CD4-positive, CD25-positive, alpha-beta regulatory T cell (primary cell): ENCODE measurements at places on chromosomes 4 and X. TPM values are rescaled to one million over a fixed set of nuclear protein-coding genes. Genes with fewer than 3 reads are reported as not detected.
A peak's percentile ranks its signal among the peaks of the same experiment; 100 is the strongest.

SMIM43 gene
- 0.56 TPM for polyA plus RNA-seq

FGG gene
- polyA plus RNA-seq: not detected

PDZD4 gene
- polyA plus RNA-seq: not detected

ZNF280C gene
- polyA plus RNA-seq: 5.1 TPM

- DNase-seq: no peak
These were observed 47.7 kb downstream of the PHKA1 start for GRCh38 chrX:72666451-72666850.

- no peak for DNase-seq
These were observed 34.7 kb downstream of the FRMPD3 start for GRCh38 chrX:107484002-107484726.

GRCh38 chr4:47786958-47787370 lies 50.9 kb downstream of the CORIN start:
- DNase-seq: no peak

DNA sequence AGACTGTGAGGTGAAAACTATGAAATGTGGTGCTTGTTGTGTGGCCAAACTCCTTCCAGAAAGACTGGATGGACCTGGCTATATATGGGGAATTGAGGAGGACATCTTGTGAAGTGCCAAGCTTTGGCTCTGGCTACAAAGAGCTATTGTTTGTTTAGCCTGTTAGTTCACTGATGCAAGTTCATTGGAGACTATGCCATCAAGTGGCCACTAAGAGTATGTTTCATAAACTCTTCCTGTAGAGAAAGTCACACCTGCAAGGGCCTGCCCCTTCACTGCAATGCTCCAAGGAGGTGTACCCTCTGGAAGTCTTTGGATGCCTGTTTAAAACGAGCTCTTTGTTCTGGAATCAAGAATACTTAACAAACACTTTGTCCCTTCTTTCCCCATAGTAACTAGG lies 382.0 kb downstream of the GABRG1 start:
- no peak for DNase-seq

DNA sequence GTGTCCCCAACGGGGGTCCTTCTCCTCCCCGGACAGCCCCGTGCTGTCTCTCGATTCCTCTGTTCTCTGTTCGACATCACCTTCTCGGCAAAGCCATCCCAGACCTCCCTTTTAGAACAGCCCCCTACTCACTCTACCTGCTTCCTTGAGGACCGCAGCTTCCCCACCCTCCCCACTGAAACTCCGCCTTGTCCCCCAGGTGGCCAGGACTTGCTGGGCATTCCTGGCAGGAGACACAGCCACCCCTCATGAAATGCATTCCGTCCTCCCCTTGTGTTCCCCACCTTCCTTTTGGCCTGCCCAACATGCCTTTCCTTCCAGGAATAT lies 34.8 kb upstream of the GPR78 start:
- DNase-seq: no peak

DNA sequence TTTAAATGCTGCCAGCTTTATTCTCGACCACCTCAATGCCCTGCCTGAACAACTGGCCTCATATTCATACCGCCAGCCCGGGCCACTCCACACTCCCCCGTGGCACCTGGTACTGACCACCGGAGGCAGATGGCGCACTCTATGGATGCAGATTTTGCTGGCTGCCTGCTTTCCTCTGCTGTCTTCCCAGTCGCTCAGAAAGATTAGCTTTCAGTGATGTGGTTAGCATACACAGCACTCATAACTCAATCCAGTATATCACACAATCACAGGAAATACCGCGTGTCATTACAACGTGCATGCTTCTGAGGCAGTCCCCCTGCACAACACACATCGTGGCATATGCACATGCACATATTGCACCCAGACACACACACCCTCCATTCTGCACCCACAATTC lies 147.2 kb upstream of the BCOR start:
- no peak for DNase-seq

KIAA1210 gene
- not detected for polyA plus RNA-seq

GRCh38 chr4:87498446-87498900 lies 30.7 kb downstream of the SPARCL1 start:
- DNase-seq: peak; percentile 18

DNA sequence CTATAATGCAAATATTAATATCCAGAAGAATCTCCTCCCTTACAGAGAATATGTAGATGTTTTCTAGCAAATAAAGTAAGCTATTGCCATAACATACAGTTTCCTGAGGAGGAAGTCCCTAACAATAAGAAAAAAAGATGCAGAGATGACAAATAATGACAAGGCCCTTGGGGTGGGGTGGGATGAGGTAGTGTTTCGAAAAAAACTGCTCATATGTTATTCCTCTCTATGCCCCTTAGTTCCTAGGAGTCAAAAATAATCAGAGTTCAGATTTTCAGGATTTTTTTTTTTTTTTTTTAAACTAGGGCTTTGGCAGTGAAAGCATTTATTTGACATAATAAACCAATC lies 99.0 kb downstream of the ZAR1 start:
- DNase-seq: no peak

GRCh38 chr4:54723820-54724219 lies 66.1 kb downstream of the KIT start:
- no peak for DNase-seq

DNA sequence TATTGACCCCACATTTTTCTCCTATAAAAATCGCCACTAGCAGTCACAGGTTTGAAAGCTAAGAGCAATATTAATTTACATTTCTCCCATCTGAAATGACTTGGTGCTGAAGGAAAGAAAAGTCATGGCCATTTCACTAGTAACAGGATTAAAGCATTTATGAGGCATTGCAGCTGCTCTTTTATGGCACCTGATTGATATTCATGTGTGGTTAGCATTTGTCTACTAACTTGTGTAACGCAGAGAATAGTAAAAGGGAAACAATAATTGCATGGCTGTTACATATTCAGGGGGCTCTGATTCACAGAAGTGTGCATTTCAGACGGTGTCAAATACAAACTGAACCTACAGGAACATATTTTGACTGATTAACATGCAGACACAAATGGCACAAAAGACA lies 5.2 kb downstream of the PCDH19 start:
- DNase-seq: no peak

- no peak for DNase-seq
These were observed 333.8 kb upstream of the PCDH7 start for GRCh38 chr4:30386266-30386895.

PRICKLE3 gene
- polyA plus RNA-seq: 3.5 TPM

GRCh38 chr4:141580523-141580922 lies 55.9 kb upstream of the IL15 start:
- DNase-seq: no peak

NONO gene
- 176 TPM for polyA plus RNA-seq

- DNase-seq: no peak
These were observed 98.9 kb downstream of the LARP1B start for GRCh38 chr4:128159967-128160366.

SRPK3 gene
- not detected for polyA plus RNA-seq

GAGE12E gene
- not detected for polyA plus RNA-seq

EDNRA gene
- polyA plus RNA-seq: not detected

GRCh38 chrX:67787196-67787595 lies 243.4 kb downstream of the AR start:
- DNase-seq: no peak

DNA sequence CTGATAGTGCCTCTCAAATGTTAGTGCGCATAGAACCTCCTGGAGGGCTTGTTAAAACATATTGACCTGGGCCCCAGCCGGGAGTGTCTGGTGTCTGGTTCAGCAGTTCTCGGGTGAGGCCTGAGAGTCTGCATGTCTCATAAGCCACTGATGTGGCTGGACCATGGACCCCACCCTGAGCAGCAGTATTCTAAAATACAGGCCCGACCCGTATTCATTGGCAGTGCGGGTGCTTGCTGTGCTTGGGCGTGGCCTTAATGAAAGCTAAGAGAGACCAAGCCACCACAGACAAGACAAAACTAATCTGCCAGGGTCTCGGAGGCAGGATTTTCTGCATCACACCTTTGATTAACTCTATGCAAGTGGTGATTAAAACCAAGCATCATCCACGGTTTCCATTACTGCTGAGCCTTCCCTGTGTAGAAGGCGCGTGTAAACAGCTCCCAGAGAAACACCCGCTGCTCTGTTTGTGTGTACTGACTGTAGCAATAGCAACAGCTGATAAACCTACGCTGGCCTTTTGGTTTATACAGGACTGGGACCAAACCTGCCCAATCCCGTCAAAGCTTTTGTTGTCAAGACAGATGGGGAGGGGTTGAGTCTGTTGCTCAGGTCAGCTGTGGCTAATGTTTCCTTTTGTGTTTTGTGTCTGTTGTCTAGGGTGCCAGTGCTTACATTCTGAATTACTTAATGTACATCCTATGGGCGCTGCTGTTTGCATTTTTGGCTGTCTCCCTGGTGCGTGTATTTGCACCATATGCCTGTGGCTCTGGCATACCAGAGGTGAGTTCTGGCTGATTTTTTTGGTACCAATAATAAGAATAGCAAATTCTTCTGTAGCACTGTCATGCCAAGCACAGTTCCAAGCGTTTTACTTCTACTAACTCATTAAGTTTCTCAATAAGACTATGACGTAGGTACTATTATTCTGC lies 40.8 kb downstream of the CLCN4 start:
- DNase-seq: no peak
